ENCODE measurements at places on chromosomes 3 and 15.

- no peak for DNase-seq
Measured at GRCh38 chr3:188123170-188123905, 30.6 kb upstream of the LPP start.

DNA sequence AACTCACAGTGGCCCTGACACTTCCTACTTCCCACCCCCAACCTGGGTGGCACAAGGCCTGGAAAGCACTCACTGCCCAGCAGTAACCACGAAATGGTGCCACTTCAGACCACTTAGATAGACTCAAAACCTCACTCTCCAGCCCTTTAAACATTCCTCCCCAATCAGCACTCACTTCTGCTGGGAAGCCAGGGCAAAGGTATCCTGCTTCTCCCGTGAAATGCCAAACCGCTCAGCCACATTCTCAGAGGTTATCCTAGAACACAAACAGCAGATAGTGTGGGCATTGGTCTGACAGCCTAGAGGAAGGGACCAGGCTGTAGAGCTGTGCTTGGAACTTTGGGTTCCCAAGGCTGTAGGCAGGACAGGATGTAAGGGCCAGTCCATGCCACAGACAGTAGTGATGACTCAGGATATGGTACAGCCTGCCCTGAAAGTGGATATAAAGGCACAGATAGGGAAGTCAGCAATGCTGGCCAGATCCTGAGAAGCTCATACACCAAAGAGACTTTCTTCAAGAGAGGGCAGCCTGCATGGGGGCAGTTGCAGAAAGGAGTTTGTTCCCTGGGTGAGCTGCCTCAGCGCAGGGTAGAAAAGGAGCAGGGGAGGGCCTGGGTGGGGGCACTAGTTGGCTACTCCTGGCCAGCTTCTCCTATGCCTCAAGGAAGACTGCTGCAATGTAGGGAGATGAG lies 9.2 kb downstream of the ACAA1 start:
- no peak for DNase-seq

DNA sequence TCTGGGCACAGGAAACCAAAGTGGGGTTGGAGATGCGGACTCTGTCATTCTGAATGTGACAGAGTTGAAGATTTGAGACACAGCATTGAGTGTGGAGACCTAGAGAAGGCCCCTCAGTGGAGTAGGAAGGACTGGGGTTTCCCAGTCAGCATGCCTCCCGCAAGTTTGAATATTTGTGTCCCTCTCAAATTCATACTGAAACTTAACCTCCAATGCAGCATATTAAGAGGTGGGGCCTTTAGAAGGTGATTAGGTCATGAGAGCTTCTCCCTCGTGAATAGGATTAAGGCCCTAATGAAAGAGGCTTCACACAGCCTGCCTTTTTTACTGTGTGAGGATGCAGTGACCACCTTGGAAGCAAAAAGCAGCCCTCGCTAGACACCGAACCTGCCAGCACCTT lies 8.0 kb downstream of the HDDC3 start:
- no peak for DNase-seq

DNA sequence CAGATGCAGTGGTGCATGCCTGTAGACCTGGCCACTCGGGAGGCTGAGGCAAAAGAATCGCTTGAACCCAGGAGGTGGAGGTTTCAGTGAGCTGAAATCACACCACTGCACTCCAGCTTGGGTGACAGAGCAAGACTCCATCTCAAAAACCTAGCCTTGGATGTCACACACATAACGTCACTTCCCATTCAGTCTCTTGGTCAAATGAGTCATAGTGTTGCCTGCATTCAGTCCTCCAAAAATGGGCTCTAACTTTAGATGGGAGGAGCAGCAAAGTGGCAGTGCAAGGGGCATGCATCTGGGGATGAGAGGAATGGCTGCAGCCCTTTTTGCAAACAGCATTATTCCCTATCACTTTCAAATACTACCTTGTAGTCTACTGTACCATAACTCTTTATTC lies 62.9 kb upstream of the AGBL1 start:
- no peak for DNase-seq

- DNase-seq = no peak
Measured at GRCh38 chr15:41417418-41418195, 712 bp downstream of the RTF1 start.

DNA sequence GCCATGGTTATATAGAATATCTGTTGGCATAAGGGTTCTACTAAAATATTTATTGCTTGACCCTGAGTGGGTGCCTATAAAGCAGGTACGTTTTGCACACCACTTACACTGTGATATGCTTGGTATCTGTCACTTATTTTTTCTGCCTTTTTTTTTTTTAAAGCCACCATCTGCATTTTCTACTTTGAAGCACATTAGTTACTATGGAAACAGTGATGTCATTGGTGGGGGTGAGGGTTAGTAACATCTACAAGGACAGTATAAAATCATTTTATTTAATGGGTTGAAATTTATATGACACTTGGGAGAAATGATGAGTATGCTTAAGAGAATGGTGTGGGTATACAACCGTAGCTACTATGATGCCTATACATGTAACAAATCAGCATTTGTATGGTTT lies 25.6 kb downstream of the SLCO3A1 start:
- DNase-seq = no peak

DNA sequence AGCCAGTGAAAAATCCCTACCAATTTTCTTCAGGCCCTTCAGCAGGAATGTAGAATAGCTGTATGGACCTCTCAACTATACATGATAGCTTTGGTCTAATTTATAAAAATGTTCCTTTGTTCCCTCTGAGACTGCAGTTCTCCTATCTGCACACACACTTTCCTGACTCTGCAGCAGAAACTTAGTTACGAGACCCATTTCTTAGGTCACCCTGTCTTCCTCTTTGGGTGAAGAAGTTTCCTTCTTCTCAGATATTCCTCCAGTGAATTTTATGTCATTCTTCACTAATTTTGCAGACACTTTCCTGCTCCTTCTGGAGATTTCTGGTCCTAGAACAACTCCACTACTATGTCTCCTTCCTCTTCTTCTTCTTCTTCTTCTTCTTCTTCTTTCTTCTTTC lies 42.6 kb downstream of the CD200R1L start:
- no peak for DNase-seq

DNA sequence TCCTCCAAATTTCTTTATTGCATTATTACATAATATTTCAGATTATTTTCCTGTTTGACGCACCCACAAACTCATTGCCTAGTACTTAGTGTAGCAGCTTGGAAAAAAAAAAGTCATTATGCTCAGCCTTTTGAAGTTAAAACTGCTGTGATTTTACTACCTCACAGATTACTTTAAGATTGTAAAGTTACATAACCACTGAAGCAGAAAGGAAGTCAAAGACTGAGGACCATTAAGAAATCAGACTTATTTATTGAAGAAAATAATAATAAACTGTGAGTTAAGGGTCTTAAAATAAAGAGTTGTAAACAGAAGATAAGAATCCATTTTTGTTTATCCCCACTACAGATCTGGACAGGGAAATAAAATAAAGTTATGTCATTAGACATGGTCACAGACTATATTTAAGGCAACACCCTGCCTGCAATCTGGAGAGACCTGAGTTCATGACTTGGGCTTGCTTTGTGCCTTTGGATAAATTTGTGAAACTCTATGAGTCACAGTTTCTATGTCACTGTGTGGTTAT lies 212.1 kb upstream of the ROBO2 start:
- DNase-seq = no peak

DNA sequence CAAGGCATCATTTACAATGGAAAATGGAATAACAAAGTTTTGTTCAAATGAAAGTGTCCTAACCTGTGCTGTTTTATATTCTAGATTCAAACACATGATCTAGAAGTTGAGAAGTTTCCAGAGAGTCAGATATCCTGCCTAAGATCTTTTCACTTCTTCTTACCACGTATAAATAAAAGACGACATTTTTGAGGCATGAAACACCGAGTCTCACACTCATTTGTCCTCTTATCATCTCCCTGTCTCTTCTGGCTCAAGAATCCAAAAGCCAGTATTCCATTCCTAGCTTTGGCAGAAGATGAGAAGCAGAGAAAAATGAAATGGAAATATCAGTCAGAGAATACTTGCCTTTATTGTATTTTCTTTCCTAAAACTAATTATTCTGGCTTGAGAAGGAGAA lies 738.6 kb upstream of the NR2F2 start:
- no peak for DNase-seq

GRCh38 chr15:63263519-63263918 lies 13.9 kb upstream of the APH1B start:
- no peak for DNase-seq

Data from NCI-H2107 (cell line).